ENCODE measurements at places on chromosomes 5 and 9.
A peak's percentile ranks its signal among the peaks of the same experiment; 100 is the strongest.

DNA sequence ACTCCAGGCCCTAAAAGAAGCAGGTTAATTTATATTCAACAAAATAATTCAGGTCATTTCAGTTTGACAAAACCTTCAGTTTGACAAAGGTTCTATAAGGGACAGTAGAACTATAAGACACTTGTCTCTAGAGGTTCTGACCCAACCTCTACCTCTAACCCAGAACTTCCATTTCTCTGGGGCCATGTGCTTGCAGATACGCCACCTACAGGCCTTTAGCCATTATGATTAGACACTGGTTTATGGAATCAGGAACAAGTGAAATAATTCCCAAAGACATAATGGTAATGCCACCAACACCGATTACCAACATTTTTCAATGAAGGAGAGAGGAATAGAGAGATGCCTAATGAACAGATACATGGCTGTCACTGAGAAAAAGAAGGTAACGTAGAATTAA, 733.9 kb downstream of the PRELID2 start:
- DNase-seq: no peak

- DNase-seq: no peak
These were observed 185.6 kb upstream of the ZNF462 start for GRCh38 chr9:106677374-106677773.

DNA sequence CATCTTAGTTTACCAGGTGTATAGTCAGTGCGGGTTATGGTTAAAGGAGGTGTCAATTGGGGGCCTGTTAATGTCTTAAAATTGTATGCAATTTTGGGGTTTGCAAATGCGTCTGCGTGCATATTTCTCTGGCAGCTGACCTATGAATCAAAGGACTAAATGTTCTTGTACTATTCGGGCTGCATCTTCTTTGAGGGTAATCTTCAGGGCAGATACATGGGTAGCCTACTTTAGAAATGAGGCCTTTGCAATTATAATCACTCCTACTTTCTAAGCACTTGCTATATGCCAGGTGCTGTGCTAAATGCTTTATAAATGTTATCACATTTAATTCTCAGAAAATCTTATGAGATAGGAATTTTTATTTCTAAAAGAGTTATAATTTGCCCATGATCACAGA, 58.2 kb downstream of the NDFIP1 start:
- DNase-seq: no peak

DNA sequence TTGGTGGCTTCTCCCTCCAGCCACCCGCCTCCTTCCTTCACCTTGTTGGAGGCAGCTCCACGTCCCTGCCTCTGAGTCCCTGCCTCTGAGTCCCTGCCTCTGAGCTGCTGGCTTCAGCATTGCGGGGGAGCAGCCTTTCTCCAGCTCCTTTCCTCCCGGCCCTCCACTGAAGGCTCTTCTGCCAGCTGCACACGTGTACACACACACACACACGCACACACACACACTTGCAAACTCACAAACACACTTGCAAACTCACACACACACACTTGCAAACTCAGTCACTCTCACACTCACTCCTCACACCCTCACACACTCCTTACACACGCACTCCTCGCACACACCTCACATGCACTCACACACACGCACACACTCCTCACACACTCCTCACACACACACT, 45.1 kb downstream of the C9orf50 start:
- DNase-seq: no peak

DNA sequence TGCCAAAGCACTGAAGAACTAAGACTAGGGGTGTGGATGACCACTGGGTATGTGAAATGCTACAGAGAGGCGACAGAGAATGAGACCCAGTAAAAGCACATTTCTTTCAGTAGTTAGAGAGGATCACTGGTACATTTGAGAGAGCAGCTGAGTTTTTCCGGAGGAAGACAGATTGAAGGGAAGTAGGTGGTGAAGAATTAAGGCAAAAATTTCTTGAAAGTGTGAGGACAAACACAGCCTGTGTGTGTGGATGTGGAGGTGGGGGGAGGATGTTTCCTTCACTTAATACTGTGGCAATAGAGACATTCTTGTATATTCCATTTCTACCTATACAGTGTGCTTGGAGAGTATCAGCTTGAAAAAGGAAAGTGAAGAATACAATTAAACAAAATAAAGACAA, 871.2 kb upstream of the DMAC1 start:
- no peak for DNase-seq

GRCh38 chr5:90162324-90162723, 247.2 kb downstream of the CETN3 start:
- no peak for DNase-seq

GRCh38 chr5:125375143-125375542, 628.7 kb upstream of the ZNF608 start:
- no peak for DNase-seq

DNA sequence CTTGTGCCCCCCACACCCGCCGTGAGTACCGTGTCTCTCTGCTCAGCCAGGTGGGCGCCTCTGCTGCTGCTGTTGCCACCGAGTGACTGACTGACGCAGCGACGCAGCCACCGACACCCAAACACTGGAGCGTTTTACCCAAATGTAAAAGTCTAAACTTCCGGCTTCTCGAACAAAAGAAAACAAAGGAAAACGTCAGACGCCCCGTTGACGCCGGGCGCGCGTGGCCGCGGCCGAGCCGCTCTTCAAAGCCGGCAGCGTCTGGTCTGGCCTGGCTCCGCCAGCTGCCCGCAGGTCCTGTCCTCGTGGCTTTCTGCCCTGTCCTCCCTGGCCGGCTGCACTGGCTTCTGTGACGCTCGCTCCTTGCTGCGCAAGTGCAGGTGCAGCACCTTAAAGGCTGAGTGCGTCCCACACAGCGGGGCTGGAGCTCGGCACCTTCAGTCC, 41.4 kb upstream of the CLPTM1L start:
- peak; percentile 35 for DNase-seq

DNA sequence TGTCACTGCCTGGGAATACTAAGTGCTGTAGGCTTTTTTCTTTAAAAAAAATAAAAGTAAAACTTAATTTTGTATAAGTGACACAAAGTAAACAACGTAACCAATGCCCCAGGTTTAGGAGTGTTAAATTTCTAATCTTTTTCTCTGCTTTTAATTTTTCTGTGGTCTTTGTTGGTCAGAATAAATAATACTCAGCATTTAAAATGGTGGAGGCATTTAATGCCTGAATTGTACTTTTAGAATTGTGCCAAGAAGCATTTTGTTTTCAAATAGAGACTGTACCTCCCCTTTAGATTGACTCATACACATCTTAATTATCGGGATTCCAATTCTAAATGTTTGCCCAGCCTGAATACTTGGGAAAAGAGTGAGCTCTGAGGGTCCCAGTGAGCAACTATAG, 1.6 kb downstream of the DMXL1 start:
- no peak for DNase-seq

DNA sequence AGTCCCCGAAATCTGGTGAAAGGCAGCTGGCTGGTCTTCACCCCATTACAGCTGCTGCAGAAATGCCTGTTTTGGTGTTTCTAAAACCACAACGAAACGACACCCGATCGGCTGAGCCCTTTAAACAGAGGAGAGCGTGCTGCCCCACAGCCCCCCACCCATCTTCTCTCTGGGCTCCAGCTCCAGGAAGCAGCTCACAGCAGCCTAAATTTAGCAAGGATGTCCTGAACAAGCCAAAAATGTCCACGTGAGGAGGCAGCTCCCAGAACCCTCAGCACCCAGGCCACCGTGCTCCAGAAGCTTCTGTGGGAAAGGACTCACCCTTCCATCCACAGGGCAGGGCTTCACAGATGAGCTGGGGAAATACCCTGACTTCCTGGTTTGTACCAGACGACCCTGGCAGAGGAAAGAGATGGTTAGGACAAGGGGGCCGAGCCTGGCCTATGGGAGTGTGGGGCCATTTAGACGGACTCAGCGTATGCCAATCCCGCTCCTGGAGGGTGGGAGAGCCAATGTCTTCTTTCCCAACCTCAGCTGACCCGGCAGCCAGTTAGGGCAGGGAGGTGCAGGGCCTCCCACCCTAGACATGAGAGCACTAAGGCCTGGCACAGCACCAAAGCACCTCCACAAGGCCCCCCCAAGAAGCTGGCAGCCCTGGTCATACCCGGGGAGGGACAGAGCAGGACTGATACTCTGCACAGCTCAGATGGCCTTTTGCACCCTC, 39.1 kb upstream of the SARDH start:
- no peak for DNase-seq

DNA sequence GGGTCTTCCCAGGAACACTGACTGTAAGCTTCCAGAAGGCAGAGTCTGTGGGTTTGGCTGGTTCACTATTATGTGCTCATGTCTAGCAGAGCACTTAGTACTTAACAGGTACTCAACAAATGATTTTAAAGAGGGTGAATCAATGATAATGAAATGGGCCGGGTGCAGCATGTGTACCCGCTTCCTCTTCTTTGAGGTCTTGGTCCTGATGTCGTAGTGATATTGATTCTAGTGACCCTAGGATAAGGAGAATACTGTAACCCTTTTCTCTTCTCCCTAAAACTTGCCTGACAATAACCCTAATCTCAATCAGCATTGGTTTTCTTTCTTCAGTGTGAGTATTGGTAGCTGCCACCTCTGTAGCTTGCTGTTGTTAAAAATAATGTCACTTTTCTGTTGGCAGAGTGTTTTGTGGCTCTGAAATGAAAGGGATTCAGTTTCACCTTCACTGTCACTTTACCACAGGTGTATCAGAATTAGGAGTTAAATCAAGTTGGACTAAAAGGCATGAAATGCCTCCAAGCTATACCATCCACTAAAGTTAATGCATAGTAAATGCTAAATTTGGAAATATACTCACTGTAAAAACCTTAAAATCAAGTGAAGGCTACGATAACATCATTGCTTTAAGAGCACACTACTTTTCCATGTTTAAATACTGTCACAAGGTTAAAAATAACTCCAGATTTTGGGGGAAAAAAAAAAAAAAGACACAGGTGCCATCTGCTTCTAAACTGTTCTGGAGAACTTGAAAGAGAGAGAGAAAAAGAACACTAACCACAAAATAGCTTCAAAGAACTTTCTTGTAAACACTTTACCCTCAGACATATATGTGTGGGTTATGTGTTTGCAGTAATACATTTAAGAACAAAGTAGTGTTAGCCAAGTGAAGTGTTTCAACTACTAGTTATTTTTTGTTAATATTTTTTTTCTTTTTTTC, 6.0 kb downstream of the CAMK4 start:
- no peak for DNase-seq

DNA sequence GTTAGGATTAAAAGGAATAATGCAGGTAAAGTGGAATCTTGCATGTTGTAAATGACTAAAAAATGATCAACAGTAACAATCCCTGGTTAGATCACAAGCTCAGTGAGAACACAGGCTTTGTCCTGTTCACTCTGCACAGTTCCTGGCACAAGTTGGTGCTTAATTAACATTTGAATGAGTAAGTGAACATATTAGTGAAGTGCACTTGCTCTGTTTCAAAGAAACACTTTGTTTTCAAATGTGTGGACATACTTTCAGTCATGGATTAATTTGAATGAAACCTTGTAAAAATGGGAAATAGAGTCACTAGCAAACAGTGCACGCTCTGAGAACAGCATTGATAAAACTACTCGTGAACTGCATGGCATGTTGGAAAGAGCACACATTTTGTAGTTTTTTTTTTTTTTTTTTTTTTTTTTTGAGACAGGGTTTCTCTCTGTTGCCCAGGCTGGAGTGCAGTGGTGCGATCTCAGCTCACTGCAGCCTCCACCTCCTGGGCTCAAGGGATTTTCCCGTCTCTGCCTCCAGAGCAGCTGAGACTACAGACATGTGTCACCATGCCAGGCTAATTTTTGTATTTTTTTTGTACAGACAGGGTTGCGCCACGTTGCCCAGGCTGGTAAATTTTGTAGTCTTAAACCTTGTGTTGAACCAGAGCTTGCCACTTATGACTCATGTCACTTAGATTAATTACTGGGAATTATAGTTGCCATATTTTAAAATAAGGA, 159.9 kb downstream of the LURAP1L start:
- DNase-seq: no peak

DNA sequence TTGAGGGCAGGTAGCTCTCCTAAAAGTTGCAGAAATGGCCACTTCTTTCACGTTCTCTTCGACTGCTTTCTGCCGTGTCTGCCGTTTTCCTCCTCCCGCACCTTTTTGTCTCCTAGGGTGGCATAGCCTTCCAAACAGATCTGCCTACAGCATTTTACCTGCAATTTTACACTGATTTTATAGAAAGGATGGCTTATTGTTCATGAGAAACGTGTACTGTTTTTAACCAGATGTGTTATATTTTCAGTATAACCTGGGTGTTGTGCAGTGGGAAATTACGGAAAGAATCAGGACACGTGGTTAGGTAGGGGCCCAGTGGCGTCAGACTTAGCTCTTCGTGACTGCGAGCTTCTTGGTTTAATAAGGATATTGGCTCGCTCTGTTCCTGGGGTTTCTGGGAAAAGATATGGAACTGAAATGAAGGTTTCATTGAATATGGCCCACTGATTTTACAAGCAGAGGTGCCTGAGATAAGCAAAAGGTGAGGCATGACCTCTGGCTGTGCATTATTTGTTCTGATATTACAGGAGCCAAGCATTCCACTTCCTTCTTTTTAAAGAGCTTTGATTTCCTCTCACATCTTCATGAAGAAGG, 43.7 kb upstream of the PRSS3 start:
- no peak for DNase-seq

DNA sequence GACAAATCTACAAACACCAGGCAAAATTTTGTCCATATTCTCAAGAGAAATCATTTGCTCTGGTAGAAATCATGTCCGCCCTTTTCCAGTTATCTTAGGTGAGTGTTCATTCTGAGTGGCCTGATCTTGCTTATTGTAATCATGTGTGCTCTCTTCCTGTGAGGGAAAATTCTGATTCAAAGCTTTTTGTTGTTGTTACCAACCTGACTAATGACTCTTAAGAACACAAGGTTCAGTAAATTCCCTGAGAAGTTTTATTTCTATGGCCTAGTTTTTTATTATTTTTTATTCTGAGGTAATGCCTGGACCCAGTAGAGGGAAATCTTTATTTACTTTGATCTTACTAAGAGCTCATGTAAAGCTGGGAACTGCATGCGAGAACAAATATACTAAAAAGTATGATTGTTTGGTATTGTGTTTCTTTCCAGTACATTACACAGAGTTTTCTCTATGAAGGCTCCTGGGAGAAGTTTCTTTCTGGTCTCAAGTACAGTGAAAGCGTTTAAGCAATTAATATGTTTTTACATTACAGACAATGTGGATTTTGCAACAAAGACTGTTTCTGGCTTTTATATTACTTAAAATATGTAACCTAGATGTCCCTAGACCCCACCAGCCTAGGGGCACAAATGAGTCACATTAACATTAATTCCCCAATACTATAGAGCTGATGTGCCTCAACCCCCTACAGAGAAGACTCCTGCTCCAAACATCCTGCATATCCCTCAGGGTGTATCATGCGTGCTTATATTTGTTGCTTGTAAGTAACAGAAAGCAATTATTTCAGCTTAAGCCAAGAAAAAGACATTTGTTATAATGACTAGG, 138.1 kb downstream of the TMEM167A start:
- DNase-seq: no peak

- no peak for DNase-seq
These were observed 19.6 kb upstream of the MAN2A1 start for GRCh38 chr5:109669991-109670706.

GRCh38 chr9:81424431-81424830, 264.9 kb downstream of the TLE1 start:
- no peak for DNase-seq

Data from stimulated activated CD4-positive, alpha-beta T cell treated with anti-CD3 and anti-CD28 coated beads, Interleukin-12 subunit alpha, Interleukin-12 subunit beta, amount 100 ng/mL, for 48 hours (primary cell).